ENCODE measurements at places on chromosomes 13 and 19.

- DNase-seq = peak; percentile 86
Observed at GRCh38 chr13:110914331-110915056, 375 bp downstream of the ANKRD10 start.

GRCh38 chr13:49580980-49581680 lies 4.2 kb downstream of the RCBTB1 start:
- no peak for DNase-seq

- no peak for DNase-seq
Observed at GRCh38 chr13:61410669-61411297, 4.9 kb downstream of the PCDH20 start.

GRCh38 chr13:38412266-38412665 lies 62.6 kb downstream of the UFM1 start:
- no peak for DNase-seq

DNA sequence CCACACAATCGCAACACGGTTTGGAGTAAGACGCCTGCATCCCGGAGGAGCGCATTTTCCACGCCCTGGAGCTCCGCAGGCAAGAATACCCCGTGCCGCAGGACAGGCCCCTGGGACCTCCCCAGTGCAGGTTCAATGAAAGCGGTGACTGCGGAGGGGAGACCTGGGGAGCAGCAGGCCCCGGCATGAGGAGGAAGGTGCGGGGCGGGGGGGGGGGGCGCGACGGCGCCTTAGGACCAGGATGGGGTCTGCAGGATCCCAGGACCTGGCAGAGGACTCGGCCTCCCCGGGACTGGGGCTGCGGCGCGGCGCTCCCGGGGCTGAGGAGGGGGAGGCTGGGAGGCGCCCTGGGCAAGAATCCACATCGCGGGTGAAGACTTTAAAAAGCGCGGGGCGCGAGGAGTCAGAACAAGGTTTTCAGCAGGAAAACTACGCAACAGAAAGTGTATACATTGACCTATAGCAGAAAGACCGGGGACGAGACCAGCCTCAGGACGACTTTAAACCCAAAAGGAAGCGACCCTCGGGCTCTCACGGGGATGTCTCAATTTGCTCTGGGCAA lies 432 bp downstream of the ZNF611 start:
- peak; percentile 70 for DNase-seq

DNA sequence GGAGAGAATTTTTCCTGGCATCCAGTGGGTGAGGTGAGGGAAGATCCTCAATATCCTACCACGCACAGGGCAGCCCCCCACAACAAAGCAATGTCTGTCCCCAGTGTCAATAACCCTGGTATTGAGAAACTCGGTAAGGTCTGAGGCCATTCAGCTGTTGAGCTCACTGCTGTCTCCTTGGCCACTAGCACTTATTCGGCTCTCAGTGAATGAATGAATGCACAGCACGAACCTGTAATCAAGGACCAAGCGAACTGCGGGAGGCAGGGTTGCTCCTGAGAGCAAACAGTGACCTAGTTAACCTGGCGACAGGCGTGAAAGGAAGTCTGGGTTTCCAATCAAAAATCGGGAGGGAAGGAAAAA lies 640 bp downstream of the ZSCAN5A start:
- no peak for DNase-seq

GRCh38 chr13:76762721-76763120 lies 123.5 kb downstream of the KCTD12 start:
- DNase-seq = no peak

GRCh38 chr13:113650275-113650674 lies 7.7 kb downstream of the ATP4B start:
- DNase-seq = no peak

DNA sequence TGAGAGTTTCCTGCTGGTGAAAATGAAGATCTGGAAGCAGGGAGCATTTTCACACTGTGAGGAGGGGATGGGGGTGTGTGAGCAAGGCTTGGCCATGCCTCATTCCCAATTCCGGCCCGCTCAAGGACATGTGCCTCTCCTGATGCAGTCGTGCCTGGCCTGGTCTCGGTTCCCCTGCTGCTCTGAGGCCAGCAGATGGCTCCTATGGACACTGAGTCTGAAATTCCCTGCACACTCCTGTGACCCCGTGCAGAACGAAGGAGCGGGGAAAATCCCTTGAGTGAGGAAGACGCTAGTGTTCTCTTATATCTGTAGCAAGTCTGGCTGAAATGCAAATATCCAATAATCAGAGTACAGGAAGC lies 363 bp upstream of the ZNF763 start:
- no peak for DNase-seq

GRCh38 chr19:8131517-8131916 lies 17.9 kb downstream of the FBN3 start:
- no peak for DNase-seq

DNA sequence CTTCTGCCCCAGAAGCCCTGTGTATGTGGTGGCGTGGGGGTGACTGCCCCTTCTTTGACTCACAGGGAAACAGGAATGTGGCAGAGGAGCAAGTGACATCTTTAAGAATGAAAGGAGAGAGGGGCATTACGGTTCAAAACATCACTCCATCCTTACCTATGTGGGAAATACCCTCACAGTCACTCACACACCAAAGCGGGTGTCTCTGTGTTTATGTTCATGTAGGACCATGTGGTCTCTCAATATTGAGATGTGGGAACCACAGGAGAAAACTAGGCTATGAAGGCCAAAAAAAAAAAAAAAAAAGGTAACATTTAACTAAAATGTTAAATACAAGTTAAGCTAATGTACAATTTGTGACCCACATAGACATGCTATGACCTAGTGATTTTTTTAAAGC lies 153.6 kb upstream of the GPR12 start:
- no peak for DNase-seq

DNA sequence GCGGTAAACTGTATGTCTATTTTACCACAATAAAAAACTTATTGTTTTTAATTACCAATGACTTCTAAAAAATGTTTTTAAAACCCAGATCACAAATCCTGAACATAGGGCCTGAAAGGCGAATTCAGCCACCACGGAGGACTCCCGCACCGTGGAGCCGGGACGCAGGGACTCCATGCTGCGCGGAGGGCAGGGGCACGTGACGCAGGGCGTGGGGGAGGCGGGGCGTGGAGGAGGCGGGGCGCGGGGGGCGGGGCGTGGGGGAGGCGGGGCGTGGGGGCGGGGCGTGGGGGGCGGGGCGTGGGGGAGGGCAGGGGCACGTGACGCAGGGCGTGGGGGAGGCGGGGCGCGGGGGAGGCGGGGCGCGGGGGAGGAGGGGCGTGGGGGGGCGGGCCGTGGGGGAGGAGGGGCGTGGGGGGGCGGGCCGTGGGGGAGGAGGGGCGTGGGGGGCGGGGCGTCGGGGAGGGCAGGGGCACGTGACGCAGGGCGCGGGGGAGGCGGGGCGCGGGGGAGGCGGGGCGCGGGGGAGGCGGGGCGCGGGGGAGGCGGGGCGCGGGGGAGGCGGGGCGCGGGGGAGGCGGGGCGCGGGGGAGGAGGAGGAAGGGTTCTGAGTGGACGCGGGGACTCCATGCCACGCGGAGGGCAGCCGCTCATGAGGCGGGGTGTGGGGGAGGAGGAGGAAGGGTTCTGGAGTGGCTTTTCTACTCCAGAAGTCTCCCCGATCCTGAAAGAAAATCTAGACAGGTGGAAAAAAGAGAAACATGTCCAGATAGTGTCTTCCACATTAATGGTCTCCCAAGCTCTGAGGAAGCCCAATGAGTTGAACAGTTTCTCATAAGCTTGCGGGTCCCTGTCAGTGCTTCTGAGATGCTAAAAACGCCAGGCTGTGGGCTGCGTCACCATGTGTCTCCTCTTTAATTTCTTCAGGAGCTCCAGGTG lies 4.4 kb upstream of the PROZ start:
- DNase-seq = peak; percentile 85

DNA sequence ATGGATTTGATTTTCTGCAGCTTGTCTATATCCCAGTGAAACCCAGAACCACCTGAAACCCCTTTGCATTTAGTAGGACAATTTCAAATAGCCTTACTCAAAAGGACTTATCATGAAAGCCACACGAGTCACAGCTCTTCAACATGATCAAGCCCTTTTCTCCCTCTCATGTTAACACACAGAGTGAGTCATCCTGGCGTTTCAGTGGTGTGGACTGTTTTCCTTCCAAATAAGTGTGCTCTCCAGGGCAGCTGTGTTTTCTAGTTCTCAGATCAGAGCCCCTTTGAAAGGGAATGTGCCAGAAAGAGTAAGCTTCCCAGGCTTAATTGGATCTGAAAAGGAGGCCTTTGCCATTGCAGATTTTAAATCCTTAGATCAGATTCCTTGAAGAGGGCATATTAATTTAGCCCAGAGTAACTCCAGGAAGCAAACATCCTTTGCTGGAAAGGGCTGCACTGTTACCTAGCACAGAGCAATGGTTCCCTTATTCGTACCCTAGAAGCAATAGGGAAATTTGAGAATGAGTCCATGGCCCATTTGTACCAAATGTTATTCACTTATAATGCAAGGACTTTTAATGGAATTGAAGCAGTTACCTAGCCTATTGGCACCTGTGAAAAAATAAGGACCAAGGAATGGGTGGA lies 51.3 kb downstream of the ERICH6B start:
- DNase-seq = no peak

All from ecto neural progenitor cell (in vitro differentiated cells).